ENCODE measurements at places on chromosomes 5 and 9. TPM values are rescaled to one million over a fixed set of nuclear protein-coding genes. Genes with fewer than 3 reads are reported as not detected.

- no peak for DNase-seq
Measured at GRCh38 chr9:16515207-16515606, 355.3 kb downstream of the BNC2 start.

DNA sequence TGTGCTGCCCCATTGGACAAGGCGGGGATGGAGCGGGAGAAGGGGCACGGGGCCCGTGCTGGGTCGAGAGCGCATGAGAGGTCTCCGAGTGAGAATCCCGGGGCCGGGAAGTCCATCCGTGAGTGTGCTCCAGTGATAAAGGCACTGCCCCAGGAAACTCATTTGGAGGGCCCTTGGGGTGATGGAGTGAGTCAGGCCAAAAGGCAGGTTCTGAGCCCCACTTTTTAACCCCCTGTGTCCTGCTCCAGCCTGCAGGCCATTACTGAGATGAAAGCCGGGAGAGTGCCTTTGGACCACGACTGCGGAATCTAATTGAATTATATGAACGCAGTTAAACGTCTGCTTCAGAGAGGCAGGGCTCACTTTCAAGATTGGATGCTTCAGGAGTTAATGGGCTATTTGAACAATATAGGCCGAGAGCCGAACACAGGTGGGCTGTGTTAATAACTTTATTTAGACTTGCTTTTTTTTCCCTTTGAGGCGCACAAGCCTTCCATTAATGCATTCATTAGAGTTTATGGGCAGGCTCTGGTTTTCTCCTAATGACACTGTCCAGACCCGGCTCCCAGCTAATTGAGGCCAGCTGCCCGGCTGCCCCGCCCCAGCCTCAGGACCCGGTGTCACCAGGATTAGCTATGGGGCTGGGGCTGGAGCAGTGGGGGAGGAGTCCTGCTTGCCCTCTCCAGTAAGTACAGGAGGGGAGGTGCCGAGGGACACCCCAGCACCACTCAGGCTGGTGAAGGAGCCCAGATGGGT is 79.1 kb upstream of the LMX1B start:
- DNase-seq: no peak

DNA sequence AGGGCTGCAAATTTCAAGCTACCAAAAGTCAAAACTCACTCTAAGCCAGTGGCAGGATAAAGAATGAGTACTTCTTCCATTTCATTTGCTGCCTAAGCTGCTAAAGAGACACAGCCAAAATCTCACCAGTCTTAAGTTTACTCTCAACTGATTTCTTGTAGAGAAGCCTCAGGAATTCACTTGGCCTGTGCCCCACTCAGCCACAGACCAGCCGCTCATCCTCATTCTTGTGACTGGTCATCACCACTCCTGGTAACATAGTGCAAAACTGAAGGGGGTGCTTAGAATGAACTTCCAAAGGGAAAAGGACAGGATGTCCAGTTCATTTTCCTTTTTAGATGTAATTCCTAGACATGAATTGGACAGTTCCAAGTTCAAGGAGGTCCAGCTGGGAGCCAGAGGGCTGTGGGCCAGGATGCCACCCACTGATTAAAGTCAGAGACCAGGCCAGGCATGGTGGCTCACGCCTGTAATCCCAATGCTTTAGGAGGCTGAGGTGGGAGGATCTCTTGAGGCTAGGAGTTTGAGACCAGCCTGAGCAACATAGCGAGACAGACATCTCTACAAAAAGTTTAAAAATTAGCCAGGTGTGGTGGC is 72.7 kb upstream of the RANBP3L start:
- no peak for DNase-seq

DNA sequence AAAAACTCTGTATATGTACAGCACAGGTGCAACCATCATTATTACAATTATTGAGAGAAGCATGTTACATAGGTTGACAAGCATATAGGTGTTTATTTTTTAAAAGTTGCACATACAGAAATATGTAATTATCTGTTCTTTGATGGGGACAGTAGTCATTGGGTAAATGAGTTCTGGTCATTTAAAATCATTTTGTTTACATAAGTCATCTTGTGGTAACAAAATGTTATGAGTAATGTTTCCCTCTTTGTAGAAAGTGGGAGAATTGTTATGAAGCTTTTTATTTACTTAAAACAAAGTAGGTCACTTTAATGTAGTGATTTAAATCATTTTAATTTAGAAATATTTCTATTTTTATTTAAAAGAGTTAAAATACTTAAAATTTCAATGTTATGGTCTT is 33.8 kb upstream of the FBXL17 start:
- DNase-seq: no peak

- DNase-seq: no peak
Measured at GRCh38 chr5:116448870-116449427, 125.7 kb downstream of the SEMA6A start.

GRCh38 chr5:98175474-98175873 is 598.0 kb upstream of the RGMB start:
- no peak for DNase-seq

DNA sequence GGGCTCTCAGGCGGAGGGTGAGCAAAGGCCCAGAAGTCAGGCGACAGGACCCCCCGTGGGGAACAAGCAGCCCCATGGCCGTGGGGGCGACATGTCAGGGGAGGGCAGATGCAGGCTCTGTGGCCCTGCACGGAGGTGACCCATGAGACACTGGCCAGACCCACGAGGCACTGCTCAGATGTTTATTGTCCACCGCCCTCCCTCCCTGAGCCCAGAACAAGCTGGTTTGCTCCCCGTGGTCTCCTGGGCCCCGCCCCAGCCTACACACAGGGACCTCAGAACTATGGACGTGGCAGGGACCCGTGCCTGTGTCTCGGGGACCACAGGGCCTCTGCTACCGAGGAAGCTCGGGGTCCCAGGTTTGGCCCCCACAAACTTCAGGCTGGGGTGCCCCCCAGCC is 1.9 kb downstream of the FUT7 start:
- DNase-seq: no peak

DNA sequence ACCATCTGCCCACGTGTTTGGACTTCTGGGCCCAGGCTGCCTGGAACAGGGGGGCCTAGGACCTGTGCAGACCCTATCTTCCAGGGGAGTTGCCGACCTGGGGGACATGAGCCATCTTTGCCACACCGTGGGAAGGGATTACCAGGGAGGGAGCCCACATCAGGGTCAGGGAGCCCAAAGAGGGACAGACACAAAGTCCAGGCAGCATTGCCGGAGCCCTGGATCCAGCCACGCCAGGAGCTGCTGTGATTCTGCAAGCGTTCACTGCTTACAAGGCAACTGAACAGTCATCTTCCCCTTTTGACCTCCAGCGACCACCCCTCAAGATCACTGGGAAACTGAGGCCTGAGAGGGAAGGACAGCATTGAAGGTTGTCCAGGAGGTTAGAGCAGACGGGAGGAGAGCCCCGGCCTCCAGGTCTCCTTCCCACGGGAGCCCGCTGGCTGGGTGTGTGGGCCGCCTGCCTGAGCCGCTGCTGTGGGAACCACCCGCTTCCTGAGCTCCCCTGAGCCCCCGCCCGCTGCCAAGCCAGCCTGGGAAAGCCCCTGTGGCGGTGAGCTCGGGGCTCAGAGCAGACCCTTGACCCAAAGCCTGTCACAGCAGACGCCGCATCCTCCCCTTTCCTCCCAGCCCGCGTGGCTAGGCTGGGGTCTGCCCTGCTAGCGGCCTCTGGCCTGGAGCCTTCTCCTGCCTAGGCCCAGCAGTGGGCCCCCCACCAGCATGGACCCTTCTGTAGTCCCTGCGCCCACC is 17.1 kb upstream of the NOTCH1 start:
- no peak for DNase-seq

GRCh38 chr5:8333977-8334376 is 465.0 kb downstream of the MTRR start:
- no peak for DNase-seq

DNA sequence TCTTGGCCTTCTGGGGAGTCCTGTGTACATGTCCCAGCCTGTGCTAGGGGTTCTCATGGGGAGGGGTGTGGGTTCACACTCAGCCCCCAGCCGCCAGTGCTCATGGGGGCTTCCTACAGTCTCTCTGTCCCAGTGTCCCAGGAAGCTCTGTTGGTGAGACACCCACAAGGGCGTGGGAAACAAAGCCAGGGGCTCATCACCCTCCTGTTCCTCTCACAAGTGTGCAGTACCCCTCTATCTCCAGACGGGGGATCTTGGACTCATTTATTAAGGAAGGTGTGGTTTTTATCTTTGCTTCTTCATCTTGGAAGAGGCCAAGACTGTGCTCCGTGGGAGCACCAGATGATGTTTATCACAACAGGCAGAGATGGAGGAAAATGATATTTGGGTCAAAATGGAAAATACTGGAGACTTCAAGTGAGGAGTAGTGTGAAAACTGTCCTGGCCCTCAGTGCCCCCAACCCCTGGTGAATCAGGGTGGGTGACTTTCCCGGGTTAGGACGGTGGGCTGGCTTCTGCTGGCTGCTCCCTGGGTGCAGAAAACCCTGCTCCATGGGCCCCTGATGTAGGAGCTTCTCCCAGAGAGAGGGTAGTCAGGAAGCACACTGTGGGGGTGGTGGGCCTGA is 15.2 kb downstream of the TMEM171 start:
- no peak for DNase-seq

Gene PKD2L2
- not detected for total RNA-seq

Gene EIF4EBP3
- 9.0 TPM for total RNA-seq

Gene MPDZ
- not detected for total RNA-seq

Data from activated CD8-positive, alpha-beta memory T cell treated with anti-CD3 and anti-CD28 coated beads, Interleukin-2, amount 10 ng/mL, durations not matched to agents 7 days and 5 days (primary cell).